ENCODE measurements at places on chromosomes 6 and 20. TPM values are rescaled to one million over a fixed set of nuclear protein-coding genes. Genes with fewer than 3 reads are reported as not detected.
A peak's percentile ranks its signal among the peaks of the same experiment; 100 is the strongest.

- DNase-seq, result no peak
Observed at GRCh38 chr6:112352101-112352500, 5.0 kb downstream of the RFPL4B start.

DNA sequence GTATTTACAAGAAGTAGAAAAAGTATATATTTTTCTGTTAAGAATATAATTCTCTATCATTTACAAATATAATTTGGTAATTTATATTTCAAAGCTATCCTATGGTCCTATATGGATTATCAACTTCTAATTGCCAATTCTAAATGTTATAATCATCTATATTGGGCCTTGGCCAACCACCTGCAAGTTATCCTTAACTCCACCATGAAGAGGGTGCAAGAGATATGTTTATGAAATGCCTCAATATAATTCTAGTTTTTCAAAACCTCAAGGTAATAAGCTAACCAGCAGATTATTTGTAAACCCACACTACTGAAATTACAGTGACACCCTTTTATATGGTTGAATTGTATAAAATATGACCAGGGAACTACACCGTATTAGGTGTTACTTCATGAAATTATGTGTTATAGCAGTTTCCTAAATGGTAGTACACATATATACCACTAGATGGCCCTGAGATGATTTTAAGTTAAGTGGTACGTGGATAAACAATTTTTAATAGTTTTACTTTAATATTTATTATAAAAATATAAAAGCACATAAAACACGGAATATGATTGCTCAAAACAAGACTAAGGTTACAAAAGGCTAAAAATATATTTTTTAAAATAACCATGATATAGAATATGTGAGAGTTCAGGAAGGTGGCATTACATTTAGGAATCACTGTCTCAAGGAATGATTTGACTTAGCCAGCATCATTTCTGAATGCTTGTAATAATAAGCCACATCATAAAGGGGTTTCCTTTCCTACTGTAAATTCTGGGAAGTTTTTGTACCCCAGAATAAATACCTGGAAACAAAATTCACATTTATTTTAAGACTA, 9.8 kb upstream of the PNISR start:
- DNase-seq, result peak; percentile 53

- no peak for DNase-seq
Observed at GRCh38 chr20:52992632-52993031, 20.5 kb downstream of the TSHZ2 start.

DNA sequence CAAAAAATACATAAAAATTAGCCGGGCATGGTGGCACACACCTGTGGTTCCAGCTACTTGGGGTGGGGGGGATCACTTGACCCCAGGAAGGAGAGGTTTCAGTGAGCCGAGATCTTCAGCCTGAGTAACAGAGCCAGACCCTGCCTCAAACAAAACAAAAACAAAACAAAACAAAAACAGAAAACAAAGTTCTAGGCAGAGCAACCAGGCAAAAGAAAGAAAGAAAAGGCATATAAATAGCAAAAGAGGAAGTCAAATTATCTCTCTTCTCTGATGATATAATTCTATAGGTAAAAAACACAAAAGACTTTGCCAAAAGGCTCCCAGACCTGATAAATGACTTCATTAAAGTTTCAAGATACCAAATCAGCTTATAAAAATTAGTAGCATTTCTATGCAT, 446.9 kb downstream of the HAO1 start:
- no peak for DNase-seq

DNA sequence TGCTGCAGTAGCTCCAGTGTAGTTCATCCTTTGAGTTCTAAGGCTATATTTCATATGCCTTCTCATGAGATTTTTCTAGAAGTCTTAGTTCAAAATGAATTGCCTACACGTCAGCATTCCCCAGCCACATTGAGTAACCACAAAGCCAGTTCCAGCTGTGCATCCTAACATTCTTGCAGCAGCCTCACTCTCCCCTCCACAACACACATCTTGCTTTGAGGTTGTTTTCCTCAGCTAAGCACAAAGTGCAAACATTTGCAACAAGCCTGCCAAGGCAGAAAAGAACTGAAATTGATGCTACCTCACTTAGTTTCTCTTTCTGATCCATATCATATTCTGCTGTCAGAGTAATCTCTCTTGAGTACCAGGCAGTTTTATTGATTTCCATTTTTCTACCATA, 160.7 kb upstream of the KCNQ5 start:
- no peak for DNase-seq

DNA sequence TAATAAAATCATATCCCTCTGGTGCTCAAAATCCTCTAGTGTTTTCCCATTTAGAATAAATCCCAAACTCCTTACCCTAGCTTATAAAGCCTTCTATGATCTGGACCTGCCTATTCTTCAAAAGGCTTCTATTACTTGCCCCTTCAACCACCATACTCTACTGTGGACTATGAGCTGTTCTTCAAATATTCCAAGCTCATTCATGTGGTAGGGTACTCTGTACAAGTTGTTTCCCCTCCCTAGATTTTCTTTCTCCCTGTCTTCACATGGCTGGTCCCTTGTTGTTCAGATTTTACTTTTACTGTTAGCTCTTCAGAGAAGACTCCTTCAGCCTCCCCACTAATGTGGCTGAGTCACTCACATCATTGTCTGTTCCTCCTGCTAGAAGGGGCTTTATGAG, 193.2 kb downstream of the OGFRL1 start:
- no peak for DNase-seq

- no peak for DNase-seq
Observed at GRCh38 chr6:55009131-55009530, 162.6 kb downstream of the FAM83B start.

DNA sequence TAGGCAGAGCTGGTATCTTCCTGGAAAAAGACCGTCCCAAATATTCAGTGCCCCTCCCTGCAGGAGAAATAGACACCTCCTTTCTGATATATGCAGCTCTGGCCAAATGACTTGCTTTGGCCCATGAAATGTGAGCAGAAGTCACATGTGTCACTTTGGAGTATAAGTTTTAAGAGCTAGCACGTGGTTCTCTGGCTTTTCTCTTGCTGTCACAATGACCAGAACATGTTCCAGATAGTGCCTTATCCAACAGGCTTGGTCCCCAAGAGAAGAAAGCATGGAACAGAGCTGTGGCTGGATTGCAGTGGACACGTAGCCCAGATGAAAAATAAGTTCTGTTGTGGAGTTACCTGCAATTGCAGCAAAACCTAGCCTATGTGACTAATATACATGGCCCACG, 40.4 kb downstream of the UNC5CL start:
- no peak for DNase-seq

DNA sequence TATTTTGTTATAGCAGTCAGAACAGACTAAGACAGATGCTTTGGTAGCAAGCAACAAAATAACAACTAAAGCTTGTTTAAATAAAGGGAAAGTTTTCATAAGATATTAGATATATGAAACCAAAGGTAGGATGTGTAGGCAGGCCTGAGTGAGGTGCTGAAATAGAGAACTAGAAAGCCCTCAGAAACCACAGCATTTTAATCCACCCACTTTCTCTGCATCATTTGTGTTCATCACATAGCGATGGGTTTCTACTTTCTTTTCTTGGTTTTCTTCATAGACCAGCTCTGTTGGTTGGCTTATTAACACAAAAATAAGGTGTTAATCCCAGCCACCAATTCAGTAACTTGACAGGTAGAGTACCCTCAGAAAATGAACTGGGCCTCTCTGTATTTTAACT, 58.6 kb downstream of the RPS12 start:
- peak; percentile 23 for DNase-seq

DNA sequence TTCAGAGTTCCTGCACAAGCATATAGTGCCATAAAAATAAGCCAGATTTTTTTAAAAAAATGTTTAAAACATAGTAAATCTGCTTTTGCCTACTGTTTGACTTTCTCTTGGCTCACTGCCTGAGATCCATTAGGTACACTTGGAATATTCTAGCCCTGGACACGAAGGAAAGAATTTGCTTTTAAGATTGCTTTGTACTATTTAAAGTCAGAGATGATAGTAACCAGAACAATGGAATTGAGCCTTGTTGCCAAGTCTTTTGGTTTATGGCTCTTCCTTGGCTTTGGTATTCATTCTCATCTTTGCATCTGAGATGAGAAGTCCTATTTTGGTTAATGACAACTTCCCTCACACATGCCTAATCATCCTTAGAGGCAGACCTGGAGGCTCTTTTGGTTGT, 32.4 kb downstream of the CNR1 start:
- DNase-seq, result no peak

- DNase-seq, result peak; percentile 71
Observed at GRCh38 chr6:73394577-73395354, at the start of gene DDX43. Gene DDX43 (plus strand): TSS chr6:73394828. CDS start chr6:73394906, 78 bp downstream.

- DNase-seq, result no peak
Observed at GRCh38 chr6:71446470-71446869, 157.9 kb downstream of the OGFRL1 start.

CST4 gene
- total RNA-seq, result not detected

ARMC2 gene
- total RNA-seq, result 9.9 TPM

GATA5 gene
- not detected for total RNA-seq

VNN1 gene
- total RNA-seq, result not detected

PHACTR3 gene
- not detected for total RNA-seq

C6orf58 gene
- total RNA-seq, result not detected

PERP gene
- 0.27 TPM for total RNA-seq

RBM24 gene
- total RNA-seq, result not detected

APCDD1L gene
- not detected for total RNA-seq
